ENCODE measurements at places on chromosomes 2 and 18.
A peak's percentile ranks its signal among the peaks of the same experiment; 100 is the strongest.

DNA sequence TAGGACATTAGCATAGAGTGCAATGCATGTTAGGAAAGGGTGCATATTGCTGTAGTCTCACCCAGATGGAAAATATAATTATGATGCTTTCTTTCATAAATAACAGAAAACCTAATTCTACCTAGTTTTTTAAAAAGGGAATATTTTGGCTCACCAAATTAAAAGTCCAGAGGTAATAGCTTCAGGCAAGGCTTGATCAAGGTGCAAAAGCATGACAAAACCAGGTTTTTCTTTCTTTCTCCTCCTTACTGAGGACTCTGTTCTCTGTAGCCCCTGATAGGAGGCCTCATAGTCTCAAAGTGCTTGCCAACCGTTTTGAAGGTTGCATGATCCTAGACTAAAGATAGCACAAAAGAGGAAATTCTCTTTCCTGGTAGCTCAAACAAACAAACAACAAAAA, 349.9 kb downstream of the CTNNA2 start:
- H3K4me3 ChIP-seq = no peak overlapping the region
- no peaks in the 10 kb centered on the region for H3K4me1 ChIP-seq
- H3K27me3 ChIP-seq = no peaks in the 10 kb centered on the region
- no peak for DNase-seq
- H3K36me3 ChIP-seq = no peaks in the 10 kb centered on the region

DNA sequence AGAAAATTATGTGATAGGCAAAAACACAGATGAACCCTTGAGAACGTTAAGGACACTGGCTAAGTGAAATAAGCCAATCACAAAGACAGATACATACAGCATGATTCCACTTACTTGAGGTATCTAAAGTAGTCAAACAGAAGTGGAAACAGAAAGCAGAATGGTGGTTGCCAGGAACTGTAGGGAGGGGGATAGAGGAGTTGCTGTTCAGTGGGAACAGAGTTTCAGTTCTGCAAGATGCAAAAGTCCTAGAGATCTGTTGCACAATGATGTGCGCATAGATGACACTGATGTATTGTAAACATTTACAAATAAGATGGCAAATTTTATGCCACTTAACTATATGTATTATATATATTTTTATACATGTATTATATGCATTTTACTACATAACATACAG, 59.7 kb downstream of the POLE4 start:
- peak; percentile 11 for DNase-seq
- no peaks in the 10 kb centered on the region for H3K4me1 ChIP-seq
- H3K36me3 ChIP-seq = no peaks in the 10 kb centered on the region
- no peaks in the 10 kb centered on the region for H3K27me3 ChIP-seq
- no peak overlapping the region for H3K27ac ChIP-seq

- no peaks in the 10 kb centered on the region for H3K36me3 ChIP-seq
- no peak overlapping the region for H3K4me3 ChIP-seq
- peaks cover 11% of the 10 kb centered on the region for H3K4me1 ChIP-seq
- no peaks in the 10 kb centered on the region for H3K27me3 ChIP-seq
- no peak overlapping the region for H3K27ac ChIP-seq
Measured at GRCh38 chr2:42977270-42978174, 185.1 kb upstream of the HAAO start.

DNA sequence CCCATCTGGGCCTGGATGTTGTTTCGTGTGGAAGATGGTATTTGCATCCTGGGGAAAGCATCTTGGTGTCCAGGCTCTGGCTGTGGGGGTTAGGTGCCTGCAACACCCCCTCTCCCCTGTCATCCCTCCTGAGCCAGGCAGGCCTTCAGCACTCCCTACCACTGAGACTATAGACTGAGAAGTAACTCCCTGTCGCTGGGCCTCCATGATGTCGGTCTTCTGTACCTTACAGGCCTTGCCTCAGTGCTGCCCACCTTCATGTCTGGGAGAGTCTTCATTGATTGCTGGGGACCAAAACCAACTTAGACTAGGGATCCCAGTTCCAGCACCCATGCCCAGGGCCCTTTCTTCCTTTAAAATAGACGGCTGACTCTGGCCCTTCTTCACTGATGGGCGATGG, 33.1 kb upstream of the DNMT3A start:
- H3K4me3 ChIP-seq = no peak overlapping the region
- no peaks in the 10 kb centered on the region for H3K36me3 ChIP-seq
- no peak overlapping the region for H3K27ac ChIP-seq
- no peak for DNase-seq
- peaks cover 28% of the 10 kb centered on the region for H3K4me1 ChIP-seq
- H3K27me3 ChIP-seq = no peaks in the 10 kb centered on the region

DNA sequence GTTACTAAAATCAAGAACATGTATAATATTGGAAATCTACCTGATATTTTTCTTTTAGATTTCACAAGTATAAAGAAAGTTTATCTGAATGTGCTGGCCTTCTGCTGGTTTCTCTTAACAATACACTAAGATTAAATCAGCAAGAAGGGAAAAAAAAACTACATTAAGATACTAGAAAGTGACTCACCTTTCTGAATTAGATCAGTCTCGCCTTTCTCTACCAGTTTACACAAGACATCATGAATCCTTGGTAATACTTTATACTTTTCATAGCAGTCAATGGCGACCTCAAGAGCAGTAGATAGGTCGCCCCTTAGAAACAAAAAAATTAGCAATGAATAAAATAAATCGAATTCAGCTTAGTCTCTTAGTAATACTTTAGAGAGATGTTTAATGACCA, 61.2 kb downstream of the LRPPRC start:
- H3K4me3 ChIP-seq = no peak overlapping the region
- peaks cover 8% of the 10 kb centered on the region for H3K36me3 ChIP-seq
- no peaks in the 10 kb centered on the region for H3K4me1 ChIP-seq
- DNase-seq = no peak

DNA sequence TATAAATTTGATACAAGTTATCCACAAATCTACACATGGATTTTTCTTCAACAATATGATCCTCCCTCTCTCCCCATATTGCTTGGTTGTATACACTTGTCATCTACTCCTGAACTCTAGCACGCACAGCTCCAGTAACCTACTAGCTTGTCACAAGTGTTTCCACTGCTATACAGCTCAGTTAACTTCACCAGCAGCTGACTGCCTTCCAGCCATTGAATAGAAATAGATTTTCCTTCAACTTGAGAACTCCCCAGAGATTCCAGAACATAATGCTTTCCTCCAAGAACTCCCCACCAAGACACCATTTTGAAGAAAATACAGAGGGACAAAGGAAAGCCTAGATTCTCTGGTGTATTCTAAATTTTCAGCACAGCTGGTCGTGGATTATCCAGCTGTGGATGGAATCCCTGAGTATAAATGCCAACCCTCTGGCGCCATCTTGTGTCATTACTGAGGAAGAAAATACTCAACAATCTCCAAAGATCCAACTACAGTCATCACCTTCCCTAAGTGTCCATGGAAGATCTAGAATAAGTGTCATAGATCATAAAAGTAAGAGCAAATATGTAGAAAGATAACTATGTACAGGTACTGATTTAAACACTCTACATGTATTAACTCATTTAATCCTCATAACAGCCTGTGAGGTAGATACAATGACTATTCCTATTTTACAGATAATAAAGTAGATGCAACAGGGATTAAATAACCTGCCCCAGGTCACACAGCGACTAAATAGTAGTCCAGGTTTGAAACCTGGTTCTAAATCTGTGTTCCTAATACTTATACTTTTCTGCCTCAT, 156.7 kb downstream of the ARHGAP28 start:
- H3K27ac ChIP-seq = no peak overlapping the region
- no peaks in the 10 kb centered on the region for H3K27me3 ChIP-seq

- H3K27me3 ChIP-seq = no peaks in the 10 kb centered on the region
- H3K36me3 ChIP-seq = no peaks in the 10 kb centered on the region
- no peaks in the 10 kb centered on the region for H3K4me1 ChIP-seq
- no peak overlapping the region for H3K27ac ChIP-seq
- H3K4me3 ChIP-seq = no peak overlapping the region
Measured at GRCh38 chr18:39622431-39622830, 2056.8 kb upstream of the CELF4 start.

GRCh38 chr2:70676301-70677035, 91.5 kb downstream of the ADD2 start:
- no peaks in the 10 kb centered on the region for H3K36me3 ChIP-seq
- DNase-seq = no peak
- no peaks in the 10 kb centered on the region for H3K4me1 ChIP-seq

- no peaks in the 10 kb centered on the region for H3K27me3 ChIP-seq
- H3K27ac ChIP-seq = no peak overlapping the region
- DNase-seq = peak; percentile 36
Measured at GRCh38 chr2:33033606-33034081, 86.9 kb downstream of the LTBP1 start.

- H3K27me3 ChIP-seq = no peaks in the 10 kb centered on the region
- H3K36me3 ChIP-seq = no peaks in the 10 kb centered on the region
- no peaks in the 10 kb centered on the region for H3K4me1 ChIP-seq
- DNase-seq = no peak
Measured at GRCh38 chr2:220708366-220708765, 863.7 kb downstream of the EPHA4 start.

- no peak overlapping the region for H3K27ac ChIP-seq
- no peak for DNase-seq
- H3K4me1 ChIP-seq = no peaks in the 10 kb centered on the region
- H3K36me3 ChIP-seq = no peaks in the 10 kb centered on the region
- H3K4me3 ChIP-seq = no peak overlapping the region
- peaks cover 11% of the 10 kb centered on the region for H3K27me3 ChIP-seq
Measured at GRCh38 chr2:10500601-10501361, 52.7 kb upstream of the ODC1 start.

DNA sequence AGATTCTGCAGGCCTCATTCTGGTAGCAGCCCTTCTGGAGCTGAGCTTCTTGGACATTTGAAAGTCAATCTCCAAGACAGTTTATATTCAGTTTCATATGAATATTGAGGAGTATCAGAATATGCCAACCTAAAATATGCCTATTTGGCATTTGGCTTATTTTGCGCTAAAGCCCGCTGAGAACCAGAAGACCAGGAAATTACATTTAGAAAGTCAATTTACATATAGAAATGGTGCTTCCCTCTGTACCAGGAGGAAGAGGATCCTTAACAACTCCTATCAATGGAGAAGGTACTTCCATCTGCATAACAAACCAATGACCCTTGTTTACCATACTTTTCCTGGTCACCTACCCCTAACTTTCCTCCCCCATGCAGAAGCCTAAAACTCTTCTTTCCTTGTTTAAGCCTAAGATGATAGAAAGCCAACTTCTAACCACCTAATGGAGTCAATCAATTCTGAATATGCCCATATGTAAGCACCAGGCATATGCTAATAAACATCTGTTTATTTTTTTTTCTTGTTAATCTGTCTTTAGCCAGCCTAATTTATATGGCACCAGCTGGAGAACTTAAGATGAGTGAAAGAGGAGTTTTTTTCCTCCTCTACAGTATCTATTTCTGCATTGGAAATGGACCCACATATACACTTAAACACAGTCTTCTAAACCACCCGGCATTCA, 57.0 kb upstream of the DYNC1I2 start:
- no peak overlapping the region for H3K4me3 ChIP-seq
- no peak overlapping the region for H3K27ac ChIP-seq
- H3K36me3 ChIP-seq = no peaks in the 10 kb centered on the region
- H3K4me1 ChIP-seq = no peaks in the 10 kb centered on the region

DNA sequence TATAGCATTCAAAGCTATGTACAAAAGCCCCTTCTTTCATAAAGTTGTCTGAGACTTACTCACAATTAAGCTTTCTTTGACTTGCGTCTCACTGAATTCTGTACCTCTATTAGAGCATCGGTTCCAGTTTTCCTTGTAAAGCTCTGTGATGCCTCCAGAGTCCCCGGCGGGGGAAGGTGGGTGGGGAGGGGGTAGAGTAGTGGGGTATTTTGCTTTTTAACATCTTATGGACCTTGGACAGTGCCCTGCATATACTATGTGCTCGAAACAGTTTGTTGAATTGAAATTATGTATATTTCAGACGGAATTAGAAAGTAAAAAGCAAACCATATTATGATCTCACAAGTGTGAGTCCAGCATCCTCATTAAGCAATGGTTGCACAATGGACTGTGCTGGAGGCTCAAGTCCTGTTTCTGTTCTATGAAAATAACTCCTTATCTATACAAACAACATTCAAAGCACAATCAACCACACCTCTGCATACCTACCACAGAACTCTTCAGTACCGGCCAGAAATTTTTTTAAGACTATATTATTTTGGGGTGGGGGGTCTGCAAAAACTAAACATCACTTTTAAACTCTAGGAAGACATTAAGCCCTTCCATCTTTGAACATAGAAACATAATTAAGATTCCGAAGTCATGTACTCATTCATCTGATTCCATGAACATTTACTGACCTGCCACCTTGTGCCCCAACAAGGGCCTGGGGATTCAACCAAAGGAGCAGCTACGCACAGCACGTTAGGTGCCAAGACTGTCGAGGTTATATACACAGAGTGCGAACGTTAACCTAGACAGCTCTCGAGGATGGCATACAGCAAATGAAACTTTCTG, 908 bp downstream of the STAT1 start:
- H3K4me3 ChIP-seq = peak overlapping the region; percentile 97
- peaks cover 28% of the 10 kb centered on the region for H3K4me1 ChIP-seq
- no peak overlapping the region for H3K27ac ChIP-seq
- DNase-seq = no peak
- no peaks in the 10 kb centered on the region for H3K27me3 ChIP-seq
